Activated CD4-positive, alpha-beta T cell treated with anti-CD3 and anti-CD28 coated beads, Interleukin-2, amount 10 ng/mL, durations not matched to agents 24 days and 14 days (primary cell): ENCODE measurements at places on chromosomes 3 and 15.

DNA sequence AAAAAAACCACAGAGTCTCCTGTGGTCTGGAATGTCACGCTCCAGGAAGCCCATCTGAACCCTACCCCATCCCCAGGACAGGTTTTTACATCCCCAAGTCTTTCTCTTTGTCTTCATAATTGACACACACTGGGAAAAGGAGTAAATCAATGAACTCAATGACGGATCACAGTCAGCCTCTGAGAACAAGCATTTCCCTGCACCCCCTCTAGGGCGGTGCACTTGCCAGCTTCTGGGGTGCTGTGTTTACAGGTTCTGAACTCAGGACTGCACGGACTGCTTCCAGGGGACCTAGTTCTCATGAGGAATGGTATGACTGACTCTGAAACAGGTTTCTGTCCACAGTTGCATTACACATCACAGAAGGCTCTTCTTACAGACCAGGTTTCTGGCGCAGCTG, 81.1 kb downstream of the NUP210 start:
- no peak for DNase-seq

GRCh38 chr3:131714585-131715220, 211.9 kb upstream of the MRPL3 start:
- DNase-seq, result no peak

DNA sequence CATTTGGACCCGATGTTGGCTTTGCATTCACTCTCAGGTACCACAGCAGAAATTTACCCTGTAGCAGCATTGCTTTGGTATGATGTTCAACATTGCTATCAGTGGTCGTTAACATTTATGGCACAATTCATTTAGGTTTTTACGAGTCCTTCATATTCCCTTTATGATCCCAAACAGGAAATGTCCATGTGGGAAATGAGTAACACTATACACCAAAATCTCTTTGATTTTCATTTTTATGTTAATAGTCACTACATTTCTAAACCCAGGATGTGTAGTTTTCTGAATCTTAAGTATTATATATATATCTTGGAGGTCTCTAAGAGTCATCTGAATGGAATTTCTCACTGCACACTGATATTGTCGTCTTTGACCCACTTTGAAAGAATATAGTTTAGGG, 78.5 kb upstream of the RBMS3 start:
- no peak for DNase-seq

GRCh38 chr15:90184119-90184785, 16.9 kb upstream of the SEMA4B start:
- peak; percentile 78 for DNase-seq

DNA sequence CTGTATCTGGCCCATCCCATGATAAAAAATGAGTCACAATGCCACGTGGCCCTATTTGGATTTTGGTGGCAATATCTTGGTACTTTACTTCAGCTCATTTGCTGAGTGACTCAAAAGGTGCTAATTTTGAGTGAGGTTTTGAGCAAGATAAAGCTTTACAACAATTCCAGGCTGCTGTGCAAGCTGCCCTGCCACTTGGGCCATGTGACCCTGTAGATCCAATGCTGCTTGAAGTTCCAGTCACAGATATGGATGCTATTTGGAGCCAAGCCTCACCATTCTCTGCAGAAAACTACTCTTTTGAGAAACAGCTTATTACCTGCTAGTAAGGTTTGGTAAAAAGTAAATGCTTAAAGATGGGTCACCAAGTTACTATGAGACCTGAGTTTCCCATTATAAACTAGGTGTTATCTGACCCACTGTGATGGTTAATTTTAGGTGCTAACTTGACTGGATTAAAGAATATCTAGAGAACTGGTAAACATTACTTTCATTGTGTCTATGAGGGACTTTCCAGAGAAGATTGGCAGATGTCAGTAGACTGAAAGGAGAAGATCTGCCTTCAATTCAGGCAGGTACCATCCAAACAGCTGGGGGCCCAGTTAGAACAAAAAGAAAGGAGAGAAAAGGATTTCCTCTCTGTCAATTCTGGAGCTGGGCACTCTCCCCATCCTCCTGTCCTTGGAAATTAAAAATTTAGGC, 1083.9 kb downstream of the DIPK2A start:
- DNase-seq, result no peak

DNA sequence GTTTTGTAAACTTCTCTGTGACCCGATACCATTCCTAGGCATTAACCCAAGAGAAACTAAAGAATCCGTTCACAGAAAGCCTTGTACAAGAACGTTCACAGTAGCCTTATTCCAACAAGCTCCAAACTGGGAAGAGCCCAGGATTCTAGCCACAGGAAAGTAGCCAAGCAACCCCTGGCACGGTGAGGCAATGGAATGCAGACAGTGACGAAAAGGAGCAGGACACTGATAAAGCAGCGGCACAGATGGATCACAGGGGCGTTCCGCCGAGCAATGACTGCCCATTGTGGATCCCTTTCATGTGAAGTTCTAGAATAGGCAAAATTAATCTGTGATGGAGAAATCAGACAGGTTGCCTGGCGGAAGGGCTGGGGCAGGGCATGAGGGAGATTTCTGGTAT, 198.7 kb upstream of the CHRNA7 start:
- no peak for DNase-seq

GRCh38 chr3:183548262-183548769, 7.2 kb downstream of the KLHL6 start:
- DNase-seq, result no peak
